ENCODE measurements at places on chromosomes 6 and 20. TPM values are rescaled to one million over a fixed set of nuclear protein-coding genes. Genes with fewer than 3 reads are reported as not detected.

Gene KIF25
- total RNA-seq = not detected

Gene PSORS1C2
- not detected for total RNA-seq

GRCh38 chr6:127971945-127972391, 71.1 kb upstream of the THEMIS start:
- no peak for DNase-seq
- no peaks in the 10 kb centered on the region for H3K27me3 ChIP-seq
- no peak overlapping the region for H3K4me3 ChIP-seq
- H3K27ac ChIP-seq = no peak overlapping the region

DNA sequence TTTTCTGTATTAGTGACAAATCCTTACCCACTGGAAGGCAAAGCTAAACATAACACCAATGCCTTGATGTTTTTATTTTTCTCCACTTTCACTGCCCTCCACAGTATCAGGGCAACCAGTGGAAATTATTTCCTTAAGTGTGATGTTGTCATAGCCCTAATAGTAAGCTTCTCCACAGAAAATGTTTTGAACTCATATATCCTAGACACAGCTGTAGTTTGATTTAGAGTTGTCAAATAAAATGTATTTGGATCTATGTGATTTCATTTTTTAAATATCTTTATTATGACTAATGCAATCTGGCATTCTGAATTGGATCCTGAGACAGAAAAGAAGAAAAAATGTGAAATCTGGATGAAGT, 70.9 kb upstream of the UFL1 start:
- no peak for DNase-seq
- no peak overlapping the region for H3K4me3 ChIP-seq
- H3K27ac ChIP-seq = no peak overlapping the region
- H3K36me3 ChIP-seq = no peaks in the 10 kb centered on the region
- H3K4me1 ChIP-seq = no peaks in the 10 kb centered on the region
- H3K27me3 ChIP-seq = no peaks in the 10 kb centered on the region

DNA sequence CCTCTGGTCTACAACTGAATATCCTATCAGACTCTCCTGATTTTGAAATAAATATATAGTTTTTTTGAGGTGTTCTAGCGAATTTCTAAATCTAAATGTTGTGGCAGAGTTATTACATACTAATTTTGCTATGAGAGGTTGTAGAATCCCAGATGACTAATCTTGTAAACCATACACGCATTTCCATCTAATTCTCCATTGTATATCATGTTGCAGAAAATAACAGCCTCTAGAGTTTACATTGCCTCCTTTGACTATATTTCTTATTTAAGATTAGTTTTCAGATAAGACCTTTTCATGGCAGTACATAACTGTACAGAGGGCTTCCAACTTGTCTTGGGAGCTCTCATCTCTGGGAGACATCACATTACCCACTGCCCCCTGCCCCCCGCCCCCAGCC, 22.9 kb downstream of the PTPN1 start:
- no peaks in the 10 kb centered on the region for H3K27me3 ChIP-seq
- no peaks in the 10 kb centered on the region for H3K36me3 ChIP-seq
- no peak overlapping the region for H3K4me3 ChIP-seq
- H3K4me1 ChIP-seq = no peaks in the 10 kb centered on the region

DNA sequence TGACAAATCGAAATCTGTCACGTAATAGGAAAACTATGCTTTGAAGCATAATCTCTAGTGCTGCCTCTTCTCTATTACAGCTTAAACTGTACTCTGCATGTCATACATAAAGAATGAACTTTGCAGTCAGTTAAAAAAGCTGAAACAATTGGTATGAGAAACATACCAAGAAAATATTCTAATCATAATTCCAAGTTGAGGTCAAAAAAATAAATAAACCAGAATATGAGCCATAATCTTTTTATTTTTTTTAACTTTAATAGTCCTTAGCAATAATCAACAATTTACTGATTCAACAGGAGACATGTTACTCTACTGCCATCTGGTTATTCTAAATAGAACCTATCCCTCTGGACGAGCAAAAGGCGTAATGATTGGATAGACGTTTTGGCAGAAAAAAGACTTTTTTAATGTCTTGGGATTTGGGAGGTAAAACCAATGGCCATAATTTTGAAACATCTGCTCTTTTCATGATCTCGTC, 224.4 kb upstream of the FLRT3 start:
- no peaks in the 10 kb centered on the region for H3K36me3 ChIP-seq
- H3K27ac ChIP-seq = no peak overlapping the region
- no peaks in the 10 kb centered on the region for H3K4me1 ChIP-seq
